ENCODE measurements at places on chromosomes 7 and 10.

- no peak for DNase-seq
Observed at GRCh38 chr10:89129911-89130310, 77.2 kb downstream of the CH25H start.

- no peak for DNase-seq
Observed at GRCh38 chr7:106480161-106480579, 180.8 kb downstream of the CCDC71L start.

GRCh38 chr10:92242380-92242779 is 48.5 kb downstream of the CPEB3 start:
- no peak for DNase-seq

DNA sequence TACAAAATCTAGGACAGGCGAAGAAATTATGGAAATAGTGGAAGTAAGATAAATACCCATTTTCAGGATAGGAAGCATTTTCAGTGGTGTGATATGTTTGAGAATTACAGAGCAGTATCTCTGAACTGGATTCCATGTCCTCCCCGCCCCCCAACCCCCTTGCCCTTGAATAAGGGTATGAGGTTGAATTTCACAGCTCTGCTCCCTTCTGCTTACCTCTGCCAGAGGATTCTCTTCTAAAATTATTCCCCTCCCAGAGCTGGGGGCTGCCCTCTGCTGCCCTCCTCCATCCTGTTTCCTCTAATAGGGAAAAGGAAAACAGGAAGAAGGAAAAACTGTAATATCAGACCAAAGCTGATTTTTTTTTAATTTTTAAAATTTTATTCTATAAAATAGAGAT is 7.3 kb upstream of the CLCN1 start:
- DNase-seq: no peak

DNA sequence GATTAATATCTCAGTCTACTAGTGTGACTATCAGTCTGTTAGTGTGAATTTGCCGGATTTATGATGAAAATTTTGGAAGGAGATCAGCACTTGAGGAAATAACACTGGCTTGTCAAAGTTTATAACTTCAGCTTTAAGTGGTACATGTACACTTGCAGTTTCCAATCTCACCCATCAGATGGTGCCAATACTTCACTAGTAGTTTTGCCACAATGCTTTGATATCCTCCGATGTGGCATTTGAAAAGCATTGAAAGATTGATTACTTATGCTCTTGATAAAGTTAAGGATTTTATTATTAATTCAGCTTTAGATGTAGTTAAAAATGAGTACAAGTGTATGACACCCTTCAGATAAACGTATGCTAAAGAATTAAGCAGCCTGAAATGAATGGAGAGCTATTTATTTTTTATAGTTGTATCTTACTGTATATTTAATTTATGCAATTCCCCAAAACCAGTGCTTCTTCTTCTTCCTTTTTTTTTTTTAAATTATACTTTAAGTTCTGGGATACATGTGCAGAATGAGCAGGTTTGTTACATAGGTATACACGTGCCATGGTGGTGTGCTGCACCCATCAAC is 98.2 kb downstream of the ANLN start:
- DNase-seq: peak; percentile 6

DNA sequence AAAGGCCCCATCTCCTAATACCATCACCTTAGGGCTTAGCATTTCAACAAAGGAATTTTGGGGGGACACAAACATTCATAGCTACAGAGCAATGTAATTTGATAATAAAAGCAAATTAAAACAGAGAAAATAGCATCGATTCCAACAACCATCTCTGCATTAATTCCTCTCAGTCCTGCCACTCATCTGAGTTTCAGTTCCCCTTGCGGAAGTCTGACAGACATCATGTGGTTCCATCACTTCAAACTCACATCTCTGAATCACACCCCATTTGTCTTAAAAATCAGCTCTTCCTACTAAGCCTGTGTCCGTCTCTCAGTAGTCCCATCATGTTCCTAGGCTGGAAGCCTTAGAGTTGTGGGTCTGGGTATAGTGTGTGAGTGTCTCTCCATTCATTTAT is 3.6 kb downstream of the ADCK2 start:
- no peak for DNase-seq

DNA sequence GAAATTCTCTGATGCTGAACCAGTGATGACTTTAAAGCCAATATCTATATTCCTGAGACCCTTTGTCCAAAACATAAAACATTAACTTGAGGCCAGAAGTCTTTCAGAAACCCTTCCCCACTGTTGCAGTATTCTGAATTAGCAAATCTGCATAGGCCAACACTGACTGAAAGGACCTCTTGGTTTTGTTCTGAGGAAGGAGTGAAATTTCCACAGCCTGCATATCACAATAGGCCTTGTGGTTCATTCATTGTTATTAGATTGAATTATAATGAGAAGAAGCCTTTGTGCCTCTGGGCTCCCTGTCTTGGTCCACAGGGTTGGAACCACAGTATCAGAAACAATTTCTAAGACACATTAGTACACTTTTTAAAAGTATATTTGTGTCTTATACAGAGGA is 90.3 kb downstream of the CCNY start:
- DNase-seq: no peak

DNA sequence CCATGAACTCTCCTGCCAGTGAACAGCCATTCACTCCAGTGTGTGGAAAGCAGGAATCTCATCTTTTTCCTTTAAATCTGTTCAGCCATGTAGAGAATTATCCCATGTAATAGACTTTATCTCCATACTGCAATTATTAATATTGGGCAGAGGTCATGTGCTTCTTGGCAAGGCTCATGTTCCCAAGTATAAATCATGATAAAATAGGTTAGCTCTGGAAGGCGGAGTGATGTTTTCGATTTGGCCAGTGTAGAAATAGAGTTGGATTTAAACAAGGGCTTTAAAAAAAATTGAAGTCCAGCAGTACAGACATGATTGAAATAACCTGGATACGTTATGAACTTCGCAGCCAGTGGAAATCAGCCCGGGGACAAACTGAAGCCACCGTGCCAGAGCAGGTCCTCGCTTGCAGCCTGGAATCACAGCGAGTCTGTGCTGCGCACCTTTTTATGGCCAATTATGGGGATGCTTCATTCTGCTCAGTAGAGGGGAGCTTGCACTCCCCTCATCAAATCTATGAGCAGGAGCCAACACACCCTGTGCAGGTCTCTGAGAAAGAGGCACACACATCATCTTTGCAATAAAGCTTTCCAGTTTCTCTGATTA is 654.0 kb upstream of the MKI67 start:
- no peak for DNase-seq

DNA sequence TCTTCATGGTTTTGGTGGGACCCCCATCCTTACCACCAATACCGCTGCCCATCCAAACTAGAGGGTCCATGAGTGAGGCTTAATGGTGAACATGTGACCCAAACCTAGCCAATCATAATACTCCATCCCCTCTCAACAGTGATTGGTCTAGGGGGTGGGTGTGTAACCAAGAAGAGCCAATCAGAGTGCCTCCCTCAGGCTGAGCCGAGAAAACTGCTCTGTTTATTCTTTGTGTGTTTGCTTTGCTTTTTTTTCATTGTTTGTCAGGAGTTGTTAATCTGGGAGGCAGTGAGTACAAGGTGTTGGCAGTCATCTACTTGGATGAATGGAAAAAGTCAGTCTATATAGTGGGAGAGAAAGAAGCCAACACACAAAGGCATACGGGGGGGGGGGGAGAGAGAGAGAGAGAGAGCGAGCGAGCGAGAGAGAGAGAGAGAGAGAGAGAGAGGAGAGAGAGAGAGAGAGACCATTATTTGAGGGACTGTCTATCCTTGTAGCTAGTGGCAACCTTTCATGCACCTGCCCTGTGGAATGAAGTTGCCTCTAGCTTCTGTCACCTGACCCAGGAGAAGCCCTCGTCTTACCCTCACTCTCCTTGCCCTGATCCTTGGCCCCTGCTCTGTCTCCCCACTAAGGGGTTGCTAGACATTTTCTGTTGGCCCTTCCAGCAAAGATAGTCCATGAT is 441.7 kb downstream of the TYW1 start:
- no peak for DNase-seq

DNA sequence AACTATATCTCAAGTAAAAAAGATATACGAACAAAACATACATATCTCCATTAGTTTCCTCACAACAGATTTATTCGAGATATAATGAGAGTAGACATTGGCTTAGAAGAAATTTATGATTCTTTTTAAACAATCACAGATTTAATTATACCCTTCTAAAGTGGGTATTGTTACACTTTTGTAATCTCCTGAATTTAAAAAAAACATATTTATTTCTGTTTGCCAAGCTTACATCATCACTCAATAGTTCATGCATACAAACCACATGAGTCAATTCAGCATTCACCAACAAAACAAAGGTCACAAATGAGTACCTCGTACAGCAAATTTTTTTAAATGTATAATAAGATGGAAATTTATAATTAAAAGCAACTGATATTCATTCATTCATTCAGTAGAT is 17.6 kb downstream of the LRRN3 start:
- DNase-seq: no peak

DNA sequence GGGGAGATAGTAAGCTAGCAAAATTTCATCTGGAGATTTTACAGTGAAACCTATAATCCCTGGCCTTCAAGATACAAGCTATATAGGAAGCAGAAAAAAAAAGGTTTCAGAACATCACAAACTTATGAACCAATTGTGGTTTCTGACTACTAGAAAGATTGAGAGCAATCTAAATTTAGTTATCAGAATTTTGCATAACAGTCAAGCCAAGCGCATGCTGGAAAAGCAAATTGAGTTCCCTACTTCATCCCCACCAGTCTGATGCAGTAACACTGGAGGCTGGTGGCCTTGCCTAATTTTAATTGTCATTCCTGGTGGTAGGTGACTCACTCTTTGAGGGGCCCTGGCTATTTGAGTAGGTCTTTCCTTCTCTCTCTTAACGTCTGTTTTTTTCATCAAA is 46.3 kb upstream of the ELMO1 start:
- DNase-seq: no peak

- no peak for DNase-seq
Observed at GRCh38 chr7:44618045-44618444, 11.6 kb downstream of the OGDH start.

DNA sequence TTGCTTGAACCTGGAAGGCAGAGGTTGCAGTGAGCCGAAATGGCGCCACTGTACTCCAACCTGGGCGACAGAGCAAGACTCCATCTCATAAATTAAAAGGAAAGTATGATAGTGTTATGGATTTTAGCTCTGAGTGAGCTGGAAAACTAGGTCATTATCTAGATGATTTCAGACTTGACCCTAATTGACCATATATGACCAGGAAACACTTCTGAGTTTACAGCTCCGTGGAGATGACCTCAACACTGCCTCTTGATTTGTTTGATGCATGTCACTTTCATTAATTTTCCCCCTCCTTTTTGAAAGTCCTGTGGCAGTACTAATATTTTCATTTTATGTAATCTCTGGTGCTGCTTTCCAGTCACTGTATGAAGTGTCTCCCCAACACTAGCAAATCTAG is 7.8 kb upstream of the SEC61A2 start:
- no peak for DNase-seq

GRCh38 chr10:104099941-104100340 is 14.3 kb upstream of the COL17A1 start:
- no peak for DNase-seq

DNA sequence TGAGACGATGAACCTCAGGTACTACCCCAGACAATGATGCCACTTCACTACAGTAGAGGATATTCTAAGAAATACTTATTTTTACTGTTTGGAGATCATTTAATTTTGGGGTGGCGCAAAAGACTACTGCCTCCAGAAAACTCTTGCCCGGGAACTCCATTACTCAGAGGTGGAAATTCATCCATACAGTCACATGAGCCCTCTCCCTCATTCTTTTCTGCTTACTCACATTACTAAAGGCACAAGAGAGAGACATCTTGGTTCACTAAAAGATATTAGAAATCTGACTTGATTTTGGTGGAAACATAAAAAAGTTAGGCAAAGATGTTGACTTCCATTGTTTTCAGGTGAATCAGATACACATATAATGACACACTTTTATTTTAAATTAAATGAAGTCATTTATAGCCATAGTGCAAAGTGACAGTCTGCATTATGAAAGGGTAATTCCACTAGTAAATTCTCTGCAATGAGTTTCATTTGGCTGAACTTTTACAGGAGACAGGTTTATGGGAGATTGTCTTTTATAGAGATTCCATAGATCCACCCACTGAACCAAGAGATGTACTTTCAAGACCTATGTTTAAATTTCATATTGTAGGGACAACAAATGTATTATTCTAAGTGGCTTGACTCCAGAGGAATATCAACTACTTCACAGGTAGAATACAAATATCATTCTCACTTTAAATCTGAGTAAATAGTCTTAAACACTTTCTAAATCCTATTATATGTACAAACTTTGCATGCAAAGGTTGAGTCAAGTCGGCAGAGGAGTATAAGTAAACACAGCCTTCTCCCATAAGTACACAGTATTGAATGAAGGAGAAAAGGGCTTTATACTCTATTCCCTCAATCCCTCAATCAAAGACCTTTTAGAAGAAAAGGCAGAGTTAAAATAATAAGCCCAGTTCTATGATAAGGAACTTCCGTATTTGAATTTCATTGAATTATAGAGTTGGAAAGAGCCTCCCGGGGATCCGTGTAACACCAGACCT is 18.8 kb downstream of the NEBL start:
- DNase-seq: no peak

- DNase-seq: peak; percentile 82
Observed at GRCh38 chr10:79347894-79348639, 798 bp downstream of the PPIF start.

- no peak for DNase-seq
Observed at GRCh38 chr7:149832332-149833041, 5.7 kb upstream of the ZNF862 start.

DNA sequence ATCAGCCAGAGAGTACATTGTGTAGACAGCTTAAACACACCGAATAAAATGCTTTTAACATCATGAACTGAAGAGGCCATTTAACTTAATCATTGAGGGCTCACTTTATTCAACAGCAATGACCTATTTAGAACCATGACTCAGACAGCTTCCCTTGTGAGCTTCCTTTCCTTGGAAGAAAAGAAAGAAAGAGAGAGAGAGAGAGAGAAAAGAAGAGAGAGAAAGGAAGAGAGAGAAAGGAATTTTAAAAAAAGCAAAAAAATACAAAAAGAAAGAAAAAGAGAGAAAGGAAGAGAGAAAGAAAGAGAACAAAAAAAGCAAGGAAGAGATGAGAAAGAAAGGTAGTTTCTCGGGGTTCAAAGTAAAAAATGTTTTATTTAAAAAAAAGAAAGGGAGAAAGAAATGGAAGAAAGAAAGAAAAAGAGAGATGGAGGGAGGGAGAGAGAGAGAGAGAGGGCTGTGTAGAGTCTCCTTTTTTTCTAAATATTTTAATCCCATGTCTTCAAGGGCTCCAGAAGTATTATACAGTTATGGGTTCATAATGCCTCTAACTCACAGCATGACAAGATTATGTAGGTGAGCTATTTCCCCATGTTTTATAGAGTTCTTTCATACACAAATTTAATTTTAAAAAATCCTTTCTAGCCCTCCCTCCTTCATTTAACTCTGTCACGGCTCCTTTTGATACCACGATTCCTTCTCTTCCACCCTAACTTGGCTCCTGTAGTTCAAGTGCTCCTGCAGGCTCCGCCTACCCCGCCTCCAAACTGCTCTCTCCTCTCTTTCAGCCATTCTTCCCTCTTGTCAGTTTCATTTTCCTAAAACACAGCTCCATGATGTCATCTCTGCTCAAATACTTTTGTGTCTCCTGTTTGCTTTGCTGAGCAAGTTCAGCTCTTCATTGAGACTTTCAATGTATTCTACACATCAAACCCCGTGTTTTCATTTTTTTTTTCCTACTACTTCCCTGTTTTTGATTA is 85.5 kb downstream of the PRTFDC1 start:
- DNase-seq: no peak

Data from activated naive CD4-positive, alpha-beta T cell treated with Interleukin-2 at 50 U/mL for 16 hours (primary cell).